ENCODE measurements at places on chromosomes 4 and X.

GRCh38 chr4:112956484-112956896 is 93.0 kb upstream of the ANK2 start:
- no peak for DNase-seq

GRCh38 chr4:81802285-81802846 is 330.7 kb upstream of the RASGEF1B start:
- DNase-seq = no peak

DNA sequence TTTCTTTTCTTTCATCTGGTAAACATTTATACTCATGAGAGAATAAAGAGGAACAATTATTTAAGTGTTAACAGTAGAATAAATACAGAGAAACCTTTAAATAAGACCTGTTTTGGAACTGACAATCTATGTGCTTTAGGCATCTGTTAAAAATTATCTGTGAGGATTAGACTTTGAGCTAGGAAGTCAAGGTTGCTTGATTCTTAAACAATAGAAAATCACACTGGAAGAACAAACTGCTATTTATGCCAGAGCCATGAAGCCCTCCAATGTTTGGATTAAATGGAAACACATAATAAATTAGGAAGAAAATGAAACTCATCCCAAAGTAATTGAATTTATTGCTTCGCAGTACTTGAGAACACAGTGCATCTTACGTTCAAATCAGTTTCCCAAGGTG is 207.2 kb upstream of the NPY2R start:
- DNase-seq = no peak

DNA sequence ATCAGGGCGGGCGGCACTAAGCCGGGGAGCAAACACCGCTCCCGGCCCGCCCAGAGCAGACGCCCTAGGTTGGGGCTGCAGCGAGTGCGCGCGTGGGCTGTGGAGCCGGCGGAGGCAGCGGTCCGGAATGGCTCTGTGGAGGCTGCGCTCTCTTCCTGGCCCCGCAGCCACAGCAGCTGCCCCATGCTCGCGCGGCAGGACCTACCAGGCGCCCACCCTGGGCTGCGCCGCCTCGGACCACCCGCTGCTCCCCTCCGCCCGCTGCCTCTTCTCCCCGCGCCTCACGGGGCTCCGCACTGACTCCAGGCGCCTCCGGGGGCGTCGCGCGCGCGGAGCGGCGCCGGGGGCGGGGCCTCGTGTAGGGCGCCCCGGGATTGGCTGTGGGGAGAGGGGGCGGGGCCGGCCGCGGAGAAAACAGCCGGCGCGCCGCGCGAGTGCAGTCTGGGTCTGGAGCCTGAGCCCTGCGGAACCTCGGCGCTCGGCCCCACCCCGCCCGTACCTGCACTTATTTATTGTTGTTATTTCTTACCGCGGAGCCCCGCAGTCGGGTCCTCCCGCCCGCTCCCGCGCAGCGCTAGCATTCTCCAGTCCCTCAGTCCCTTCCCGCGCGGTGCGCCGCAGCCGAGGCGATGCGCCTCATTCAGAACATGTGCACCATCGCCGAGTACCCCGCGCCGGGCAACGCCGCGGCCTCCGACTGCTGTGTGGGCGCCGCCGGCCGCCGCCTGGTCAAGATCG is at the start of gene RASL11B:
Gene RASL11B (plus strand): TSS at position 439 of the 738 bp plus-strand sequence. CDS start 191 bp downstream, at position 630.
- peak; percentile 74 for DNase-seq

GRCh38 chr4:89172865-89173264 is 61.5 kb downstream of the TIGD2 start:
- DNase-seq = no peak

DNA sequence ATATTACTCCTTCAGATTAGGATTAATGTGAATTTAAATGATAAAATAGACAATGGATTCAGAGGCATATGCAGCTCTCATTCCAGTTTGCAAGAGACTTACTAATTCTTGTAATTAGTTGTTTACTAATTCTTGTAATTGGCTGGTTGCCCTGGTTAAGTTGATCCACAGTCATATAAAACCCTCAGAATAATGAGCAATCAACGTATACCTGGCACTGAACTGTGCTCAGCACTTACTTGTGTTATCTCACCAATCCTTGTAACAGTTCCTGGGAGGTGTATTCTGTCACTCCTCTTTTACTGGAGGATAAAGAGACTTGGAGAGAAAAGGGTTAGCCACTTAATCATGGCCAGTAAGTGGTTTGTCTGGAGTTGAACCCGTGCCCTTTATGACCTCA is 10.5 kb downstream of the HERC5 start:
- no peak for DNase-seq

DNA sequence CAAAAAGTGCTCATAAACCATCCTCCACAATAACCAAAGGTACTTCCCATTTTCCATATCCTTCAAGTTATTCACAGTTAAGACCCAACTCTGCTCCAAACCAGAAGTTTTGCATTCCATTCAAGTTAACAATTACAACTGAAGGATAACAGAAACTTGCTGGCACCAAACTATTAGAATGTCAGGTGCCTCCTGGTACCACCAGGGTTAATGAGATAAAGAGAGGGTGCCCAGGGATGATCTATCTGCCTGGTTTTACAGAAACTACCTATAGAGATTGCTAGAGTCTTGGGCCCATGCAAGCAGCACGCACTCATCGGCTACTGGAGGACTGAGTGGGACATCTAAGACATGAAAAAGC is 114.6 kb downstream of the RBM47 start:
- DNase-seq = no peak
